ENCODE measurements at places on chromosomes 12 and 14.

- no peak for DNase-seq
Observed at GRCh38 chr14:34835312-34835711, 39.8 kb downstream of the BAZ1A start.

DNA sequence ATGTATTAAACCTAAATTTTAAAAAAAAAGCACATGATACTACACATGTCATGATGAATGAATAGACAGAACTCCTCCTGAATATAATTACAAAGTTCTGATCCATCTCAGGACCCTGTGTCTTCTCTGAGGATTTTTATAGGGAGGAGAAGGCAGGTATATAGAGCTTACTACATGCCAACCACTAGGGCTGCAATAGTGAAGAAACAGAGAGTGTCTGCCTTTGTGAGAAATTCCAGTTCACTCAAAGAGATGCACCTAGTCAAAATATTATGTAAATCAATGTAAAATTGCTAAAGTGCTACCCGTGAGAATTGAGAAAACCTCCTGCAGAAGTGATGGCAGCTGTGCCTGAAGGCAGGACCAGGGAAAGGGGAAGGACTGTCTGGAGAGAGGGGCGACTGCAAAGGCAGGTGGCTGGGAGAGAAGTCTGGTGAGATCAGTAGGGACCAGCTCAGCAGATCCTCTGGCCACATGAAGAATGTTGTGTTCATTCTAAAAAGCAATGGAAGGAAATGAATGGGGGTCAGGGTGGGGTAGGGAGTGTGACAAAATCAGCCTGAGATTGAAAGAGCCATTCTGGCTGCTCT is 15.1 kb downstream of the ABHD4 start:
- DNase-seq, result no peak

DNA sequence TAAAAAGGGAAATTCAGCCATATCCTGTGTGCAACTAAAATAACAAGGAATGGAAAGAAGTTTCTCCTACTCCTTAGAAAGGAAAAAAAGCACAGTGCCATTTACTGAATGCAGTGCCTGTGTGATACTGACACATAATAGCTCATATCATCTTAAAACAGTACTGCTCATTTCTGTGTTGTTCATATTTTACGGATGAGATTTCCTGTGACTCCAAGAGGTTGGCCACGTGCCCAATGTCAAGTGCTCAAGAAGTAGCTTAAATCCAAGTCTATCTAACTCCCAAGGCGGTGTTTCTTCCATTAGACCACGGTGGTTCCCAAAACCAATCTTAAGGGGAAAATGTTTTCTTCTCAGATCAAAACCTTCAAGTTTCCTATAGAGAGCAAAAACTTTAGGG is 20.0 kb downstream of the MAP3K9 start:
- DNase-seq, result no peak

- no peak for DNase-seq
Observed at GRCh38 chr14:61350427-61351270, 29.3 kb downstream of the PRKCH start.
